ENCODE measurements at places on chromosomes 11 and 22. TPM values are rescaled to one million over a fixed set of nuclear protein-coding genes. Genes with fewer than 3 reads are reported as not detected.

- DNase-seq: no peak
Measured at GRCh38 chr11:20397281-20397680, 9.8 kb downstream of the PRMT3 start.

TRIM51 gene
- not detected for total RNA-seq

OR2AG1 gene
- total RNA-seq: not detected

GRCh38 chr11:70420496-70420895, 22.2 kb downstream of the CTTN start:
- no peak for DNase-seq

GRCh38 chr11:46360878-46361277, 13.6 kb downstream of the DGKZ start:
- DNase-seq: no peak

DNA sequence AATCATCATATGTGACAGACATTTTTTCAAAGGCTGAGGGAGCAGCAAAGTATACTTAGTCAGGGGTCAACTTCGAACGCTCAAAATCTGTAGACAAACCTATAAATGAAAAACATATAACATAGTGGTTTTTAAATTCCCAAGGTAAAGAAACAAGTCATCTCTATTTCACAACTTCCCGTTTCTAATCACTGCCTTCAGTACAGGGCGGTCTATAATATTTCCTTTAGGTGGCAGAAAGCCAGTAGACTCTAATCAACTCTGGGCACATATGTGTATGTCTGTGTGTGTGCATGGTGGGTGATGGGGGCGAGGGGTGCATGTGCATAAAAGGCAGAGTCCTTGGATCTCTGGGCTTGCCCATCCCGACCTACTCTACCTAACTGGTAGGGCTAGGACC, 55.0 kb upstream of the ARFGAP3 start:
- DNase-seq: no peak

- DNase-seq: no peak
Measured at GRCh38 chr11:129766898-129767604, 48.6 kb upstream of the TMEM45B start.

DNA sequence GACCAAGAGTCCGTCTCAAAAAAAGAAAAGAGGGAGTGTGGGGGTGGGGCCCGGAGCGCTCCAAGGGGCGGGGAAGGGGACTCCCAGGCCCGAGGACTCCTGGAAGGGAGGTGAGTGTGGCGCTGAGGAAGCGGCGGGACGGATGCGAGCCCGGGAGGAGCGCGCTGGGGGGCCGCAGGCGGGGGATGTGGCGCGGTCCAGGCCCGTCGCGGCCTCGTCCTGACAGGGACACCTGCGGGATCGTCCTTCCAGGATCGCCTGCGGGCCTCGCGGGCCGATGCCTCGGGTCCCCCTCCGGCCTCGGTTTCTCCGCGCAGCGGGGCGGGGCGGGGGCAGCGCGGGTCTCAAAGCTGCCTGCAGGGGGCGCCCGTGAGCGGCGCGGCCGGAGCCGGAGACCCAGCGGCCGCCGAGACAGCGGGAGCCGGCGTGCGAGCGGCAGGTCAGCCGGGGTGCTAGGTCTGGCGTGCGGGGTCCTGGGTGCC, 3.8 kb upstream of the ADORA2A start:
- DNase-seq: peak; percentile 66

DNA sequence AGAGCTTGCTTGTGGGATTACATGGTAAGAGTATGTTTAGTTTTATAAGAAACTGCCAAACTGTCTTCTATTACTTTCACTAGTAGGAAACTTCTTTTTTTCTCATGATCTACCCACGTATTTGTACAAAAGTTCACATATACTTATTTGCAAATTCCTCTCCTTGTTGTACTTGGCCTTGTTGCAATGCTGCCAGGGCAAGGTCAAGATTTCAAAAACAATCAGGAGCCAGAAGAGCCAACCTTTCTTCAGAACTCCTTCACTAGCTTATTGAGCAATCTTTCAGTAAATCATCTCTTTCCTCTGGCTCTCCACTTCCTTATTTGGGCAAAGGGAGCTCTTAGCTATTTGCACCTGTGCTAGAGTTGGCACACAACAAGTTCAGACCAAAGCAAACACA, 9.7 kb downstream of the SRSF8 start:
- DNase-seq: no peak

C22orf31 gene
- total RNA-seq: not detected

DNA sequence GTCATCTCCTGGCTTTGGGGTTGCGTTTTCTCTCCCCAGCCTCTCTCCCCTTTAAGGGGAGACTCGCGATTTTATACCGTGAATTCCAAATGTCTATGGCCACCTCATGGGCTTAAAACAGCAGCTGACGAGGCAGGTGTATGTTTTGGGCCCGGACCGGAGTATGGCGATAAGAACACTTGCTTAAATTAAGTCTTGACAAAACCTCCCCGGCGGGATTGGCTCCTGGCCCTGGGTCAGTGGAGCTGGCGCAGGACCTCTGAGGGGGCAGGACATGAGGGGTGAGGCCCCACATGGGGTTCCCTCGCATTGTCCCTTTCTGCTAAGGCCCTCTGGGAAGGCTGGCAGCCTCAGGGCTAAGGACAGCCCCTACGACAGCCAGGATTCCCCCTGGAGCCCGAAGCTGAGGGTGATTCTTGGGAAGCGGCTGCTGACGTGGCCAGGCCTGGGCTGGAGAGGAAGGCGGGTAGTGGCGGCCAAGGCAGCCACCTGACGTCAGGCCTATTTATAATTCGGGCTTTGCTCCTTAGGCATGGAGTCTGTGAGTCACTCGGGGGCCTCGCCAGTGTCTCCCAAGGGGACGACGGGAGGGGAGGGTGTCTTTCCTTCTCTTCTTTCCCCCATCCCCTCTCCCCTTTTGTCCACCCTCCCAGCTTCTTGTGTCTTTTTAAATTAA, 12.7 kb downstream of the MYO18B start:
- DNase-seq: no peak

ADAMTS8 gene
- 0.40 TPM for total RNA-seq

GRCh38 chr22:19022755-19023154, 86.7 kb upstream of the PRODH start:
- DNase-seq: no peak

DNA sequence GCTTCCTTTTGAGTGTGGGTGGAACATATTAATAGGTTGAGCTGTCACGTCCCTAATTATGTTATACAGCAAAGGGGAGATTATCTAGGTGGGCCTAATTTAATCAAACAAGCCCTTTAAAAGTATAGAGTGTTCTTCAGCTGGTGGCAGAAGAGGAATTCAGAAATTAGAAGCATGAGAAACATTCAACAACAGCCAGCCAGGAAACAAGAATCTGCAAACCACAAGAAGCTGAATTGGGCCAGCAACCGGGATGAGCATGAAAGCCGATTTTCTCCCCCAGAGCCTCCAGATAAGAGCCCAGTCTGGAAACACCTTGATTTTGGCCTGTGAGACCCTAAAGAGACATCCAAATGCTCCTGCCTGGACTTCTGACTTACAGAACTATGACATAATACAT, 105.8 kb upstream of the LDLRAD3 start:
- no peak for DNase-seq

DNA sequence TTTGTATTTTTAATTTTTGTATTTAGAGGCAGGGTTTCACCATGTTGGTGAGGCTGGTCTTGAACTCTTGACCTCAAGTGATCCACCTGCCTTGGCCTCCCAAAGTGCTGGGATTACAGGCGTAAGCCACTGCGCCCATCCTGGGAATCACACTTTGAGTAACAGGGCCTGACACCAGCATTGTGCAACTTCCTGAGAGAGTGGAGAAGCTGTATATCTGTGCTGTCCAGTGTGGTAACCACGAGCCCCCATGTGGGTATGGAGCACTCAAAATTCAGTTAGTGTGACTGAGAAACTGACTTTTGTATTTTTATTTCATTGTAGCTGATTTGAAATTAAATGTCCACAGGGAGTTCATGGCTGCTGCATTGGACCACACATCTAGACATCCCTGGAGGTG, 36.2 kb downstream of the MPPED1 start:
- no peak for DNase-seq

OR6A2 gene
- total RNA-seq: 0.43 TPM

HEPHL1 gene
- total RNA-seq: not detected

Data from left colon (tissue), 2 donors.